ENCODE measurements at places on chromosomes 1 and 21. TPM values are rescaled to one million over a fixed set of nuclear protein-coding genes. Genes with fewer than 3 reads are reported as not detected.

Gene S100A13
- 350 TPM for total RNA-seq

- 0 out of 2 replicates have a peak overlapping the region, but pooled peaks have one; percentile 43 for H3K27ac ChIP-seq
- H3K4me1 ChIP-seq, result peaks cover 25% of the 10 kb centered on the region
- peak; percentile 94 for DNase-seq
- H3K36me3 ChIP-seq, result no peaks in the 10 kb centered on the region
- H3K4me3 ChIP-seq, result peak overlapping the region; percentile 56
Observed at GRCh38 chr1:220733086-220733601, 15.0 kb upstream of the MTARC2 start.

DNA sequence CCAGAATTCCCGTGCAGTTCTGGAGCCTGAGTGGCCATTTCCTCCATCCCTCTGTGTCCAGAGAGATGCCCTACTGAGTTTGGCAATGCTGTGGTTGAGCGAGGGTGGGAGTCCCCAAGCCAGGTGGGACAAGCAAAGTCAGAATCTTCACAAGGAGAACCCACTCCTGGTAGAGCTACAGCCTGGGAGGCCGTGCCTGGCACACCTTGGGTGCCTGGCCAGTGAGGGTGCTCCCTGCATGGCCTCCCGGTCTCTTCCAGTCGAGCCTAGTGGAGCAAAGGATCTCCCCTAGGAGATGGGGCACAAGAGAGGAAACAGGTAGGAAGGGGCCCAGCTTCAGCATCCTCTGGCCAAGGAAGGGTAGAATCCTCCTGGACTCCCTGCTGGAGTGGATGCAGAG, 57.9 kb downstream of the H3-3A start:
- H3K27me3 ChIP-seq, result no peaks in the 10 kb centered on the region
- H3K4me1 ChIP-seq, result peaks cover 32% of the 10 kb centered on the region
- no peak overlapping the region for H3K27ac ChIP-seq
- no peaks in the 10 kb centered on the region for H3K36me3 ChIP-seq

- peaks cover 38% of the 10 kb centered on the region for H3K4me1 ChIP-seq
- no peak overlapping the region for H3K4me3 ChIP-seq
- H3K27me3 ChIP-seq, result no peaks in the 10 kb centered on the region
- peak overlapping the region; percentile 70 for H3K27ac ChIP-seq
- H3K36me3 ChIP-seq, result no peaks in the 10 kb centered on the region
- DNase-seq, result no peak
Observed at GRCh38 chr21:42388740-42389448, 7.0 kb downstream of the TMPRSS3 start.
